ENCODE measurements at places on chromosomes 13 and 19.

- DNase-seq = no peak
- no peaks in the 10 kb centered on the region for H3K36me3 ChIP-seq
- H3K4me1 ChIP-seq = no peaks in the 10 kb centered on the region
- H3K27me3 ChIP-seq = peaks cover 16% of the 10 kb centered on the region
- no peak overlapping the region for H3K4me3 ChIP-seq
Observed at GRCh38 chr13:33015241-33015668, 968 bp upstream of the KL start.

- peak overlapping the region; percentile 54 for H3K4me3 ChIP-seq
- peak overlapping the region; percentile 80 for H3K27ac ChIP-seq
Observed at GRCh38 chr19:52028780-52029123, 573 bp upstream of the ZNF614 start.

DNA sequence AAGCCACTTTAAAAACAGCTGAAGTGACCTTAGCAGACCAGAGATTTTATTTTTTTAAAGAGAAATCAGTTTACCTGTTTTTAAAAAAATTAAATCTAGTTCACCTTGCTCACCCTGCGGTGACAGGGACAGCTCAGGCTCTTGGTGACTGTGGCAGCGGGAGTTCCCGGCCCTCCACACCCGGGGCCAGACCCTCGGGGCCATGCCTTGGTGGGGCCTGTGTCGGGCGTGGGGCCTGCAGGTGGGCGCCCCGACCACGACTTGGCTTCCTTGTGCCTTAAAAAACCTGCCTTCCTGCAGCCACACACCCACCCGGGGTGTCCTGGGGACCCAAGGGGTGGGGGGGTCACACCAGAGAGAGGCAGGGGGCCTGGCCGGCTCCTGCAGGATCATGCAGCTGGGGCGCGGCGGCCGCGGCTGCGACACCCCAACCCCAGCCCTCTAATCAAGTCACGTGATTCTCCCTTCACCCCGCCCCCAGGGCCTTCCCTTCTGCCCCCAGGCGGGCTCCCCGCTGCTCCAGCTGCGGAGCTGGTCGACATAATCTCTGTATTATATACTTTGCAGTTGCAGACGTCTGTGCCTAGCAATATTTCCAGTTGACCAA lies 10.8 kb downstream of the PLPPR3 start:
- H3K27me3 ChIP-seq = no peaks in the 10 kb centered on the region
- peaks cover 50% of the 10 kb centered on the region for H3K36me3 ChIP-seq
- no peak for DNase-seq
- no peak overlapping the region for H3K27ac ChIP-seq
- no peak overlapping the region for H3K4me3 ChIP-seq
- H3K4me1 ChIP-seq = no peaks in the 10 kb centered on the region

GRCh38 chr19:2665103-2665502 lies 37.4 kb downstream of the GNG7 start:
- H3K27me3 ChIP-seq = no peaks in the 10 kb centered on the region
- no peak for DNase-seq
- no peak overlapping the region for H3K4me3 ChIP-seq

- no peaks in the 10 kb centered on the region for H3K36me3 ChIP-seq
- no peaks in the 10 kb centered on the region for H3K27me3 ChIP-seq
- H3K4me1 ChIP-seq = peaks cover 8% of the 10 kb centered on the region
- H3K27ac ChIP-seq = no peak overlapping the region
- H3K4me3 ChIP-seq = no peak overlapping the region
Observed at GRCh38 chr19:42092350-42092749, 16.4 kb downstream of the ZNF574 start.

DNA sequence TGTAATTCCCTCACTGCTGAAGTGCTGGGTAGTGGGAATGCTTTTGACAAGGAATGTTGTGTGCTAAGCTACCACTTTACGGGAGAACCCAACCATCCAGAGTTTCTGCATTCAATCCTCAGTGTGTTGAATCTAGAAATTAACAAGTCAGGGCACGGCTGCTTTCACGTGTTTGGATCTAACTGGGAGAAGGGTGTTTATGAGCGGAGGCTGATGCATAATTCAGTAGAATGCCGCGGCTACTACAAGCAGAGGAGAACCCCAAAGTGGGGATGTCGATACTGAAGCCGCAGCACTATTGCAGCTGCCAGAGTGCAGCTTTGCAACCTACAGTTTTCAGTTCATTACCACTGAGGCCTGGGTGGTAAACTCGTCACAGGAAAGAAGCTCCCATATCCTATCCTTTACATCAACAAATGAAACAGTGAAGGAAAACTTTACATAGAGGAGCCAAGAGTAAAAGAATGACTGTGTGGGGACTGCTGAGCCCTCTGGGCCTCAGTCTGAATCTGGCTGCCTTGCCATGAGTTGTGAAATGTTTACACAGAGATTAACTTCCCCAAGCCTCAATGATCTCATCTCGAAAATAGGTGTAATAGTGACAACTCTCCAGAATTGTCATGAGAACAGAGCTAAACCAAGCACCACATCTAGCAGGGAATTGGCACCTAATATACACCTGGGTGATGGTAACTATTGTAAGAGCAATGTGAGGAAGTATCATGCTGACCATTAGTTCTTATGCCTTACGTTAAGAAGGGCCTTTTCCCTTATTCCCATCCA lies 531.7 kb downstream of the MYO16 start:
- H3K36me3 ChIP-seq = no peaks in the 10 kb centered on the region
- H3K4me1 ChIP-seq = no peaks in the 10 kb centered on the region
- H3K27me3 ChIP-seq = no peaks in the 10 kb centered on the region
- H3K27ac ChIP-seq = no peak overlapping the region
- no peak overlapping the region for H3K4me3 ChIP-seq

DNA sequence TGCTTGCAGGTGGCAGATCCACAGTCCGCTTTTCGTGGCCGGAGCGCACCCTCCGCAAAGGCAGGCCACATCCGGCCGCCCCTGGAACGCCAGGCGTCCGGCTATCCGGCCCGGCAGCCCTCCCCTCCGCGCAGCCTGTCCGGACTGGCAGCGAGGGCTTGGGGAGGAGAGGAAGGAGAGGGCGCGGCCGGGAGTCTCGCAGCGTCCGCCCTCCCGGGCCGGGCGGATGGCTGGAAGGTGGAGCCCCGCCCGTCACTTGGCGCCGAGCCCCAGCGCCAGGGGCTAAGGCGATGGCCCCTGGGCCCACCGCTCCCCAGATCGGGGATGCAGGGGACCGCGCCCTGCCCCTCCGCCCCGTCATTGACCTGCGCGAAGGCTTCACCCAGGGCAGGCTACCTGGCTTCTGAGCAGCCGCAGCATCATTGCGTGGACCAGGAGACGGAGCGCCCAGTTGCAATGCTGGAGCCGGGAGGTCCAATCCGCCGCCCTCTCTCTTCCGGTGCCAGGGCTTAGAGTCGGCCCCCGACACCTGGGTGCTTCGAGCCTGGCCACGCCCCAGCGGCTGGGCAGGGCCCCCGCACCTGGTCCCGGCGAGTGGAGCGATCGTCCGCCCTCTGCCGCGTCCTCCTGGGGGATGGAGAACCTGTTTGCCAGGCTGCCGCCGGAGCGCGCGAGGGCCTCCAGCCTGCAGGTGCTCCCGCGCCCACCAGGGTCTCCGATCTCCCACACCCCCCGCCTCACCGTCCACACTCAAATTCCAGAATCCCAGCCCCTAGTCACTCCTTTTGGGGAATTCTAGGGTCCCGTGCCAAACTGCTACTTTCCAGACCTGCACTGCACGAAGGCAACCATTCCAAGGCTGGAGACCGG lies at the start of gene FUT1:
TSS of gene FUT1 (minus strand) at position 146 of the 870 bp plus-strand sequence. CDS start 1,360 bp downstream, outside the sequence.
- H3K4me1 ChIP-seq = peaks cover 6% of the 10 kb centered on the region
- H3K27me3 ChIP-seq = peaks cover 21% of the 10 kb centered on the region
- DNase-seq = peak; percentile 73
- no peaks in the 10 kb centered on the region for H3K36me3 ChIP-seq

DNA sequence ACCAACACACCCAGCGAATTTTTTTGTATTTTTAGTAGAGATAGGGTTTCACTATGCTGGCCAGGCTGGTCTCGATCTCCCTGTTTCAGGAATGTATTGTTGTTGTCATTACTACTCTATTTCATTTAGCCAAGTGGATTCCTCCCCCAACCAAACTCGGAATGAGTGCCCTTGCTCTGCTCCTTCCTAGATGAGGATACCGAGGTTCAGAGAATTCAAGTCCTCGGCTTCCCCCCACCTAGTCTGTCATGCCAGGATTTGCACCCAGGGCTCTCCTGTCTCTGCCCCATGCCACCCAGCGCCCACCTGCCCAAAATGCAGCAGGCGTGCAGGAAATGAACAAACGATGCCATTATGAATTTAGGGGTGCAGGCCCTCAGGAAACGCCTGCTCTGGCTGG lies 3.5 kb upstream of the SPACA4 start:
- H3K36me3 ChIP-seq = no peaks in the 10 kb centered on the region
- no peak for DNase-seq
- no peaks in the 10 kb centered on the region for H3K27me3 ChIP-seq
- peak overlapping the region; percentile 41 for H3K27ac ChIP-seq

GRCh38 chr19:52094526-52095130 lies 937 bp downstream of the ZNF841 start:
- no peaks in the 10 kb centered on the region for H3K4me1 ChIP-seq
- DNase-seq = no peak
- H3K4me3 ChIP-seq = peak overlapping the region; percentile 92
- no peaks in the 10 kb centered on the region for H3K27me3 ChIP-seq
- H3K27ac ChIP-seq = no peak overlapping the region

DNA sequence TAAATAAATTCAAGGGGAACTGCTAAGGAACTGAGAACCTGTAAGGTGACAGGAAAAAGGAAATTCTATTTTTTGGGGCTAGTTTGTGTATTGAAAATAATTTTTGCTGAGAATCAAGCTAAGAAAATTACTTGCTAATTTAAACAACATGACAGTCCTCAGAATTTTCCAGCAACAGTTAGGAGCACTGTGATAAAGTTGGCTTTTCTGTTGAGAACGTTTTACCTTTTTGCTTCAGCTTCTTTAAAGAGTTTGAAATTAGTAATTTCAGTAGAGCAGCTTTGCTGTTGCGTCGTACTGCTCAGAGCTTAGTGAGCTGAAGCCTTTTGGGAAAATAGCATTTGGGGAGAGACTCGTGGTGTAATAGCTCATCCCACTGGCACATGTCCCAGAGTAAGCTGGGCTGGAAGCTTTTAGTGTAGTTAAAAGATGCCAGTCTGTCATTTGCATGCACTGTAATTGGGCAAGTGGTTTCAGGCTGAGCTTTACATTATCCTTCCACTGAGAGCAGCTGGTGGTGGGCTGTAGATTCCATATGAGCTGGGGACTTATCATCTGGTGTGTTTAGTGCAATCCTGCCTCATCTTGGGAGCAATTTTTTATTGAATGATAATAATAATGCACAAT lies 69.8 kb downstream of the LRCH1 start:
- H3K36me3 ChIP-seq = no peaks in the 10 kb centered on the region
- DNase-seq = peak; percentile 50
- H3K27ac ChIP-seq = no peak overlapping the region
- no peaks in the 10 kb centered on the region for H3K27me3 ChIP-seq

- H3K27ac ChIP-seq = no peak overlapping the region
- no peaks in the 10 kb centered on the region for H3K36me3 ChIP-seq
- H3K27me3 ChIP-seq = no peaks in the 10 kb centered on the region
- H3K4me1 ChIP-seq = no peaks in the 10 kb centered on the region
Observed at GRCh38 chr19:40530091-40530901, 46.4 kb upstream of the SHKBP1 start.

- H3K27ac ChIP-seq = no peak overlapping the region
- H3K4me1 ChIP-seq = no peaks in the 10 kb centered on the region
- no peak for DNase-seq
- no peaks in the 10 kb centered on the region for H3K36me3 ChIP-seq
- H3K4me3 ChIP-seq = no peak overlapping the region
- no peaks in the 10 kb centered on the region for H3K27me3 ChIP-seq
Observed at GRCh38 chr19:21593934-21594820, 88.8 kb downstream of the ZNF429 start.

- H3K4me3 ChIP-seq = peak overlapping the region; percentile 22
- no peaks in the 10 kb centered on the region for H3K36me3 ChIP-seq
- H3K27me3 ChIP-seq = no peaks in the 10 kb centered on the region
- no peaks in the 10 kb centered on the region for H3K4me1 ChIP-seq
Observed at GRCh38 chr19:12872941-12873890, 8.0 kb downstream of the DNASE2 start.

- H3K4me3 ChIP-seq = no peak overlapping the region
- no peaks in the 10 kb centered on the region for H3K36me3 ChIP-seq
- no peaks in the 10 kb centered on the region for H3K27me3 ChIP-seq
- DNase-seq = no peak
- H3K4me1 ChIP-seq = no peaks in the 10 kb centered on the region
Observed at GRCh38 chr13:97660594-97661260, 226.8 kb downstream of the RAP2A start.

GRCh38 chr13:62014299-62014698 lies 598.6 kb upstream of the PCDH20 start:
- H3K36me3 ChIP-seq = no peaks in the 10 kb centered on the region
- no peak for DNase-seq
- H3K4me1 ChIP-seq = no peaks in the 10 kb centered on the region
- H3K27ac ChIP-seq = no peak overlapping the region
- no peaks in the 10 kb centered on the region for H3K27me3 ChIP-seq
- H3K4me3 ChIP-seq = no peak overlapping the region

DNA sequence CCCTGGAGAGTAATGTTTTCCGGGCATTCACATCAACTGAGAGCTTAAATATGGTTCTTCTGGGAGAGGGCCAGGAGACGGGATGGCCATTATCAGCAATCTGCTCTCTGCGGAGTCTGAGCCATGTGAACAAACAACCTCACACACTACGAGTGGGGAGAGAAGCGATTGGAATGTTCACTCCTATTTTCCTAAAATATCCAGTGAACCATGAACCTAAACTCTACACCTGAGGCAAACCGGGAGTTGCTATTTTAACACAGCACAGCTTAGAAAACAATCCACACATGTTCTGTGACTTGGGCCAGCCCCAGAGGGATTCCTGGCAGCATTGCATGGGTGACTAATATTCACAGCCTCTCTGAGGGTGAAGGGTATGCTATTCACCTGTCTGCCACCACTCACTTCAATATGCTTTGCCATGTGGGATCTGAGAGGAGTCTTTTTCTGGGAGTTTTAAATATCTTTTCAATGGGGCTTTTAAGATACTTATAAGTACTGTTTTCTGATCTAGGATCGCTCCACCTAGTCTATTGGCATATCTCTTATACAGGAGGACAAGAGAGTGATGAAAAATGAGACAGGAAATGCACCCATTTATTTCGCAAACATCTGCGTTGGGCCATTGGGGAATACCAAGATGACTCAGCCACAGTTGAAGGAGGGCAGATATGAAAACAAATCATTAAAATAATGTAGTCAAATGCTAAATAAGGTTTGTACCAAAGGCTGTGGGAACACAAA lies 72.6 kb upstream of the SERP2 start:
- no peak overlapping the region for H3K27ac ChIP-seq
- H3K4me3 ChIP-seq = no peak overlapping the region
- H3K4me1 ChIP-seq = peaks cover 7% of the 10 kb centered on the region
- no peak for DNase-seq
- H3K27me3 ChIP-seq = no peaks in the 10 kb centered on the region

GRCh38 chr13:32254416-32254815 lies 60.7 kb downstream of the ZAR1L start:
- H3K4me1 ChIP-seq = no peaks in the 10 kb centered on the region
- H3K27ac ChIP-seq = peak overlapping the region; percentile 37
- H3K36me3 ChIP-seq = no peaks in the 10 kb centered on the region
- no peak for DNase-seq

Data from colonic mucosa (tissue), 4 donors.